ENCODE measurements at places on chromosomes 1 and 21.

- no peak for DNase-seq
Observed at GRCh38 chr1:155250246-155250632, 5.0 kb downstream of the ENTREP3 start.

DNA sequence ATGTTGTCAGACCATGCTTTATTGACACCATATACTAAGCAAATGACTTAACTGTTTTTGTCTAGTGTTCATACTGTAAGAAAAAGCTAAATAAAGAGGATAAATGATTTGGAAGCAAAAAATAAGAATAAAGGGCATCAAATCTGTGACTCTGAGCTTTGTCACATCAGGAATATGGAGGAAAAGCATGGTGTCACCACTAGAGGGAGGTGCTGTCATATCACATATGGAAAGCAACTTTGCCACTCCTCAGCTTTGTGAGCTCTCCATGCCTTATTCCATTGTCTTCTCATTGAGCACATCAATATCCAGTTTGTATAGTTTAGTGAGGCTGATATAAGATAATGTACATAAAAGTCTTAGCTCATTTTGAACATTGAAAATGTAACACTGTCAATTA is 20.8 kb upstream of the GBP1 start:
- peak; percentile 51 for DNase-seq

DNA sequence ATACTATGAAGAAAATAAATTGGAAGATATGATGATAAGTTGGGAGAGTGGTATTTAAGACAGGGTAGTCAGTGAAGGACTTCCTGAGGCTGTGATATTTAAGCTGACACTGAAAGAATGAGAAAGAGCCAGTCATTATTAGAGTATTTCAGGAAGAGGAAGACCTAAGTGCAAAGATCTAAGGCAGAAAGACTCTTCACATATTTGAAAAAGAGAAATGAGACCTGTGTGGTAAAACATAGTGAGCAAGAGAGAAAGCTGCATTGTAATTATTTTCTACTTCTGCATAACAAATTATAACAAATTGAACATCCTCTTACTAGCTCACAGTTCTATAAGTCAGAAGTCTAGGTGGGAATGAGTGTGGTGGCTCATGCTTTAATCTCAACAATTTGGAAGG is 34.6 kb upstream of the DOCK7 start:
- no peak for DNase-seq

DNA sequence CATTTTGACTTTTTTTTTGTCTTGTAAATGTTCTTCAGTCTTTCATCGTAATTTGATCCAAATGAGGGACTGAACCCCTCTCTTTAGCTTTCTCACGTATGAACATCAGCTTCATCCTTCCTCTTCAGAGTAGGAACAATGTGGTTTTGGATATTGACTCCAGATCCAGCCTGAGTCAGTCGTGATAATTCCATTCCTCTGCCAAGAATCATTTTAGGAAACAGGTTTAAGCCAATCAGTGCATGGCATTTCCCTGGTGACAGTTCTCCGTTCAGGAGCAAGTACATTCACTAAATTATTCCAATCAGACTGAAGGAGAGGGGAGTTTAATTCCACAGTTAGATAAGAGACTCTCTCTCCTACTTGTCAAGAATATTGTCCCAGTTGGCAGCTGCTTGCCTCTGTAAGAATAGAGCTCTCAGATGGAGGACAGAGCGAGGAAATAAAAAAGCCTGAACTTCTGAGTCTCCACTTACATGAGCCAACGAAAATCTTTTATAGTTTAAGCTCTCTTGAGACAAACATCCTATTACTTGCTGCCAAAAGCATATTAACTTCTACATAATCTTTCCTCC is 18.6 kb downstream of the RHOU start:
- DNase-seq: no peak

DNA sequence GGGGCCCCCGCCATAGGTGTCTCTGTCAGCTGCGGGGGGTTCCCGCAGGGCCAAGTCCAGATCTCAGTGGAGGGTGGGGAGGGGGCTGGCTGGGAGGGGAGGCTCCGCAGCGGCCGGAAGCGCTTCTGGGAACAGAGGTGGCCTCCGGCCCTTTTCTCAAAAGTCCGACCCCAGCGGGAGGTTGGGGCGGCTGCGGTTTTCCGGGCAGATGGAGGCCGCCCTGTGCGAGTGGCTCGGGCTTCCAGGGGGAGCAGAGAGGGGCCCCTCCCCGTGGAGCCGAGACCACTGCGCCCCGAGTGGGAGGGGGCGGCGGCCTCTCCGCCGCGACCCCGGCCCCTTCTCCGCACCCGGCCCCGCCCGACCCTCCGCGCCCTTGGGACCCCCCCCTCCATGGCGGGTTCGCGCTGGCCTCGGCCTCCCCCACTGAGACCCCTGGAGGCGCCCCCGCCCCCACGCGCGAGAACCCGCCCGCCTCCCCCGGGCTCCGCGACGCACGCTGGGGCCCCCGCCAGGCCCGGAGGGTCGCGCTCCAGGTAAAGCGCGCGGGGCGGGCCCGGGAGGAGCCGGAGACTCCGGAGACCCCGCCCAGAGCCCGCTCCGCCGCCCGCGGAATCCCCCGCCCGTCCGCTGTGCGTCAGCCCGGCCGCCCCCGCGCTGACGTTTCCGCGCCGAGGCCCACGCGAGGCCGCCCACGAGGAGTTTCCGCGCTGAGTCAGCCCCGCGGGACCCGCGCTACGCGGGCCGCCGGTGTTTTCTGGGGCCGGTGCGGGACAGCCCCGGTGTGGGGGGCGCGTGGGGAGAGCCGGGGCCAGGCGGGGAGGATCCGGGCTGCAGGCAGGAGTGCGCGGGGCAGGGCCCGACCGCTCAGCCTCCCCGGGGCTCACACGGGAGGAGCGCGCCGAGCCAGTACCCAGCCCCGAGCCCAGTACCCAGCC is 5.2 kb downstream of the TNFRSF18 start:
- peak; percentile 95 for DNase-seq
